ENCODE measurements at places on chromosomes 16 and 17.
A peak's percentile ranks its signal among the peaks of the same experiment; 100 is the strongest.

- DNase-seq: no peak
Measured at GRCh38 chr16:48271728-48272127, 24.4 kb upstream of the ABCC11 start.

DNA sequence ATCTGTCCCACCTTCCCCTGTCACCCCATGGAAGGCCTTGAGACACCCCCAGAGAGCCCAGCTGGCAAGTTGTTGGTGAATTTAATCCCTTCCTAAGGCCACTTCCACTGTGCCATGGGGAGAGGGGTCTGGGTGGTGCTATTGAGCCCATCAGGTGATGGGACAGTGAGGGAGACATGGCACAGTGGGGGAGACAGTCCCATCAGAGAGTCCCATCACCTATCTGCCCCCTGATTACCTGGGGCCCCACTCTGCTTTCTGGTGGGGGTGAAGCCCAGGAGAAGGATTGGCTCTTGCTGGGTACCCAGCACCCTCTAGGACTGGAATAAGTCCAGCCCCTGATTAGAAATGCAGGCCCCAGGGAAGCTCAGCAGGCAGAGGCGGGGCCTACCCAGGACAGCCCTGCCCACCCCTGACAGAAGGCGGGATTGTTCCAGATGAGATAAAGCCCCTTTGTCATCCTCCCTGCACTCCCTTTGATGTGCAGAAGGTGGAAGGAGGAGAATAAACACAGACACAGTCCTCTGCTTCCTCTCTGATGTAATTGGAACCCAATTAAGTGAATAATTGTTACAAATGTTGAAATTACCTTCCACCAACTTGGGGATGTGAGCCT is 18.9 kb downstream of the TMEM132E start:
- DNase-seq: no peak

- DNase-seq: no peak
Measured at GRCh38 chr16:66052745-66053144, 313.7 kb upstream of the CDH5 start.

DNA sequence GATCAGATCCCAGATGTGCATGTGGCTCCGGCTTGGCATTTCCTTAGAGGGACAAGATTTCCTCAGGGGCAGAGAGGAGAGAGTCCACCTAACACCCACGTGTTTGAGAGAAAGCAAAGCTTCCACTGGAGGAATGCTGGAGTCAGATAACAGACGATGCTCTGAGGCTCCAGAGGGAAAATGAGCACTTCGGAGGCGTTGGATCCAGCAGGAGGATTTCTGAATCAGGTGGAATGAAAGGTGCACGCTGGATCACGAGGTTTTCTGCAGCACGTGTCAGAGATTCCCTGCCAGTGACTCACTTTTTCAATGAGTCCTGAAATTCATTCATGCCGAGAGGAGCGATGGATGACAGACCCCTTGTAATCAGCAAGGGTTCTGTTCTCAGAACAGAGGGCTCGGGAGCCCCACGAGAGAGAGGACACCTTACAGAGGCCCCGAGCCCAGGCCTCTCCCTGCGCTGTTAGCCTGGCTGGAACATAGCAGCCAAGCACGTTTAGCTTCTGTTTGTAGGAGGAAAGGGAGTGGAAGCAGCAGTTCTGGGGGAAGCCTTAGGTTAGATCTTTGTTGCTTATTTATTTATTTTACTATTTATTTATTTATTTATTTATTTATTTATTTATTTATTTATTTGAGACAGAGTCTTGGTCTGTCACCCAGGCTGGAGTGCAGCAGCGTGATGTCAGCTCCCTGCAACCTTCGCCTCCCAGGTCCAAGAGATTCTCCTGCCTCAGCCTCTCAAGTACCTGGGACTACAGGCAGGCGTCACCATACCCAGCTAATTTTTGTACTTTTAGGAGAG is 49.3 kb upstream of the JPH3 start:
- no peak for DNase-seq

DNA sequence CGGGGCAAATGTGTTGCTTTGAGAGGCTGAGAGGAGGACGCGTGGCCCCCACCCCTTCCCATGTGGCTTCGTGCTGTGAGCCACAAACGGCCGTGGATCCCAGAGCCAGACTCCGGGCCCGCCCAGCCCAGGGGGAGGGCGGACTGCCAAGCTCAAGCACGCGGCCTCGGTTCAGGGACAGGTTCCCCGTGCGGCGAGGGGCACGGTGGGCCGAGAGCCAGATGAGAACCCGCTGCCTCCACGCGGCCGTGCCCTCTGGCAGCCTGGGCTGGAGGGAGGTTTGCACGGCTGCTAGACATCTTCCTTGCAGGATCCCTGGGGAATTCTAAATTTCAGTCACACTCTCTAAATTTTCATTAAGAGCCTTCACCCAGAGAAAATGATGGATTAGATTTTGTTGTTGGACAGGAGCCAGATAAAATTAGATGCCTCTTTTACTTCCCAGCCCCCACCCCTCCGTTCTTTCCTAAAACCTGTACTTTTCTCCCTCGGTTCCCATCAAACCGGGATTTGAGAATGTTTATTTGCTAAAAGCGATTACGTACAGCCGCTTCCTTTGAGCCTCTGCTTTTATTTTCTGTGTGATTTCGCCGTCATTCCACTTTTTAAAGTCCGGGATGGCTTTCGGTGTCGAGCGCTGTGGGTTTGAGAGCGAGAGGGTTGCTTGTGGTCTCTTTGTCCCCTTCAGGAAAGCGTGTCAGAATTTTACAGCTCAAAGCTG is 25.0 kb upstream of the GNG13 start:
- DNase-seq: no peak

DNA sequence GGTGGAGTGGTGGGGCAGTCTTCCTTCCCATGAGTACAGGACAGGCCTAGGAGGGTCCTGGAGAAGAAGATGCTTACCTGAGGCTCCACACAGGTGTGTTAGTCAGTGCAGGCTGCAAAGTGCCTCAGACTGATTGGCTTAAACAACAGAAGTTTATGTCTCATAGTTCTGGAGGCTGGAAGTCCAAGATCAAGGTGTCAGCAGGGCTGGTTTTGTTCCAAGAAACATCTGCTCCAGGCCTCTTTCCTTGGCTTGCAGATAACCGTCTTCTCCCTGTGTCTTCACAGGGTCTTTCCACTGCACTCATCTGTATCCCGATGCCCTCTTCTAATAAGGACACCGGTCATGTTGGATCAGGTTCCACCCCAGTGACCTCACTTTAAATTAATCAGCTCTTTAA is 153.0 kb downstream of the NTN1 start:
- DNase-seq: no peak

DNA sequence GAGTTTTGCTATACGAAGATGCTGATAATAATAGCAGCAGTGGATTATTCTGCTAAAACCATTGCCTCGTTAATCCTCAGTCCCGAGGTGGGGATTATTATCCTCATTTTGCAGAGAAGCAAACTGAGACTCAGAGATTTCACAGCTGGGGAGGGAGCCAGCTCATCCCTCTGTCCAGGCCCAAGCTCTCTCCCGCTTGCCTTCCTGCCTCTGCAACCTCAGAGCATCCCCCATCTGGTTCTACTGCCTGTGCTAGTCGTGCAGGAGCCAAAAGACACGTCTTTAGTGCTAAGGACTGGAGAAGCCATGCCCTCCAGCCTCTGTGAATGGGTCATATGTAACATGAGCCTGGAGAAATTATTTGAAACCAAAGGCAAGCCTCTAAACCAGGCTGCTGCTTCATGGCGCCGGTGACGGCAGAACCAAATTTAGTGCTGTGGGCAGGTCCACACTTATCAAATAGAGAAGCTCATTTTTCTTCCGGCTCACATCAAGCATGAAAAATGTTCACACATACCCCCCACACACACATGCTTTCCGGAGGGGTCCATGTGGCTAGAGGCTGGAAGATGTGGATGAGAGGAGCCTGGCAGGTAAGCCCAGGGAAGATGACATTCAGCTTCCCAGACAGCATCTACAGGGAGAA is 13.5 kb downstream of the MAPT start:
- DNase-seq: no peak

DNA sequence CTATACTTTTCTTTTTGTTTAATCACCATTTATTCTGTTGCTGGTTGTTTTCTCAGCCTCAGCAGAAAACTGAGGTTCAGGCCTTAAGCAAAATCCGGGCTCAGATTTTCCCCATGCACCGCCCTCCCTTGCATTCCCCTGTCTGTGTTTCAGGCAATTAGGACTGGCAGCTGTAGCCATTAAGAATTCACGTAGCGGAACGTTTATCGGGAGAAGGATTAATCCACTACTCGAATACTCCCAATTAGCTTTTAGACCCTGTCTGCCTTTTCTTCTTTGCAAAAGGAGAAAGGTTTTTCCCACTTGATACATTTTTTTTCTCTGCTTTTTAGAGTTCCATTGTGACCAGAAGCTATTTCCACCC is 173.1 kb downstream of the RPTOR start:
- no peak for DNase-seq

GRCh38 chr16:4283441-4283840 is 10.6 kb upstream of the TFAP4 start:
- no peak for DNase-seq

DNA sequence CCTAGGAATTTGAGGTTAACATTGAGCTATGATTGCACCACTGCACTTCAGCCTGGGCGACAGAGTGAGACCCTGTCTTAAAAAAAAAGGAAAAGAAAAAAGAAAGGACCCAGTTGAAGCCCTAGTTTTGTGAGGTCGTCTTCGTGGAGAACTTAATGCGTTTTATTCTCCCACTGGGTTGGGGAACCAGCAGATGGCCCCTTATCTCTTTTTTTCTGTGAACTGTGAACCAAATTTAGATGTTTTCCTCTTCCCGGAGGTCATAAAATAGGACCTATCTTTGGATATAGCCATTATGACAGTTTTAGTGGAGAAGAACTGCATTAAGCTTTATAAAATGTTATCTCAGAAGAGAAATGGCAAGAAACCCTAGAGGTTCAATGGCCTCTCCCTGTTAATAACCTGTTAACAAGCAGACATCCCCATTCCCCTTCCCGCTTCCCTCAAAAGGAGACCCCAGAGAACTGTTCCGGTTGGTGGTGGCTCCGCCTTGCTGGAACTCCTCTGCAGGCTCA is 23.5 kb downstream of the KIAA0513 start:
- no peak for DNase-seq

DNA sequence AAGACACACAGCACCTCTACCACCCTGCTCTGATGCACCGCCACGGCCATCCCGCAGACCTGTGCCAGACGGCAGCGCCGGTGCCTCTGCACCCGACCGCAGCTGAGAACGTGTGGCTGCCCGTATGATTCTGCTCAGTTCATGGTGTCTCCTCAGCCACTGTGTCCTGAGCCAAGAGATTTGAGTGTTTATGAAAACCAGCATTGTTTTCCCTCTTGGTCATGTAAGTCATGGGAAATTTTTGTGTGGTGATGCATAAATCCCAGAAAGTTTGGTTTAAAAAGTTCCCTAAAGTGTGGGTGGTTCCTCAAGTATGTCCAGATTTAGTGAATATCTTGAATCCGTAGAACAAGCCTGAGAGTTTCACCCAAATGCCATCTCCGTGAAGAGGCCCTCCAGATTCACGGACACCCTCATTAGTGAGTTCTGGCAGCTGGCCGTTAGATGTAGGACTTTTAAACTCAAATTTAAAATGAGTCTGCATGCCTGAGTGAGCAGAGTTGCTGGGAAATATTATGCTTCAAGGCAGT is 57.6 kb downstream of the CDRT4 start:
- peak; percentile 75 for DNase-seq

- no peak for DNase-seq
Measured at GRCh38 chr17:49494986-49495841, at the start of gene NGFR. Gene NGFR, plus strand, starts transcription at chr17:49495293. Its CDS starts 125 bp downstream, at chr17:49495418.

- DNase-seq: no peak
Measured at GRCh38 chr17:82065193-82065637, 389 bp downstream of the DUS1L start.

Data from fibroblast of skin of left biceps (primary cell).